Breast epithelium (tissue), 4 donors: ENCODE measurements at places on chromosomes 6 and 20.

- no peak for DNase-seq
These were observed 475.0 kb upstream of the SULF2 start for GRCh38 chr20:48260129-48260756.

GRCh38 chr6:163777716-163778115 is 363.2 kb downstream of the QKI start:
- no peak for DNase-seq

DNA sequence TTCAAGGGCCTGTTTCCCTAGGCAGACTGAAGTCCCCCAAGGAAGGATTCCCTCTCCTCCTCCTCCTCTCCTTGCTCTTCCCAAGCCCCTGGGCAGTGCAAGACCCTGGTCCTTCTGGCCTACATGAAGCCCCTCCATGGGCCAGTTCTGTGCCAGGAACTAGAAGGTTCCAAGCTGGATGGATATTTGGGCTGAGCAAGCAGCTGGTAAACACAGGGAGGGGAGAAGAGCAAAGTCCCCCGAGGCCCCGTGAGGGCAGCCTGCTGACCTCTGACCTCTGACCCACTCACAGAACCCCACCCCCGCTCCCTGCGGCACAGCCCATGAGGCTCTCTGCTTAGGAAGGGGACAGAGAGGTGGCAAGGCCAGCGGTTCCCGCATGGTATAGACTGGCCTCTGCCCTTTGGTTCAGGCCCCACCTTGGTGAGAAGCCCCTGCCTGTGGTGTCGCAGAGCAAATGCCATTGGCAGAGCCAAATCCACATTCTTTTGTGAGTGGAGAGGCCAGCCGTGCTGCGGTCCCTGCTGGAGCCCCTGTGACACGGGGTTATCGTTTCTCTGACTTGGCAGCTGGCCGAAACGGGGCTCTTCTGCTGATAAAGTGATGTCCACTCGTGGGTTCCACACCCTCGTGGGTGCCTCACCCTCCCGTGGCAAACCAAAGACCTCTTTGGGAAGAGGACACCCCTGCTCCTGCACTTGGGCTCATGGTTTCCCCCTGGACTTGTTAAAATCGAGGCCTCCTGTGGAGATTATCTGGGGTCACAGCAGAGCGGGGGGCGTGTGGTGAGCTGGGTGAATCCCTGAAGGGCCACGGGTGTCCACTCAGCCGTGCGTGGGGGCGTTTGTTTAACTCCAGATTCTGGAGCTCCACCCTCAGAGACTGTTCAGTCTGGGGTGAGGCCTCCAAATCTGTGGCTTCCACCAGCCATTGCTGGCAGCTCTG is 2.1 kb upstream of the CHRNA4 start:
- DNase-seq: no peak

GRCh38 chr20:41223112-41223511 is 85.8 kb downstream of the PLCG1 start:
- no peak for DNase-seq

DNA sequence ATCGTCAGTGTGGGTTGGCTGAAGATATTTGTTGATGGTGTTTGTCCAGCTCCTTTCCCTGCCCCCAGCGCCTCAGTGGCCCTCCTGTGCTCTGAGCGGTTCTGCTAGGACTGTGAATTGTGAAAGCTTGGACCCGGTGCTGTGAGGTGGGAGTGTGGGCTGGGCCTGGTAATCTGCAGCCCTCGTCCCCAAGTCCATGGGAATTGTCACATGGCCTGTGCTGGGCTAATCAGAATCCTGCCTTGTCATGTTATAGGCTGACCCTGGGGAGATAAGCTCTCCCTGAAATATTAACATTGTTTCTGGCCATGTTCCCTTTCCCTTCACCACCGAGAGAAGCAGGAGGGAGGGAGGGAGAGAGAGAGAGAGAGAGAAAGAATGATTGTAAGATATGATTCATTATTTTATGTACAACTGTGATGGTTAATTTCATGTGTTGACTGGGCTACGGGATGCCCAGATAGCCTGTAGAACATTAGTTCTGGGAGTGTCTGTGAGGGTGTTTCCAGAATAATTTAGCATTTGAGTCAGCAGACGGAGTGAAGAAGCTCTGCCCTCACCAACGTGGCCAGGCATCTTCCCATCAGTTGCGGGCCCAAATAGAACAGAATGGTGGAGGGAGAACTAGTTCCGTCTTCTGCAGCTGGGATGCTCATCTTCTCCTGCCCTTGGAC is 62.4 kb downstream of the TFAP2C start:
- DNase-seq: no peak

DNA sequence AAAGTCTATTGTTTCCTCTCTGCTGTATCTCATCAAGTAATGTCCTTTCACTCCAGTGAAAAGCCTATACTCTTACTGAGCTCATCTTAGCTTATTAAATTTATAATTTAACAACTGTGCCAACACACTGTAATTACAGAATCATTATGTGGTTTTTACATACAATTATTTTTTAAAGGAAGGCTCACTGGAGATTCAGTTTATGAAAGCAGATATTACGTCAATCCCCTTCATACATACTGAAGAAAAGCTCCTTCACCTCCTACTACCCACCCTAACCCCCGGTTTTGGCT is 28.1 kb downstream of the ARHGAP18 start:
- DNase-seq: no peak

GRCh38 chr20:49115564-49115963 is 69.5 kb downstream of the CSE1L start:
- DNase-seq: no peak

- no peak for DNase-seq
These were observed 16.4 kb downstream of the SLCO4A1 start for GRCh38 chr20:62658593-62659178.

DNA sequence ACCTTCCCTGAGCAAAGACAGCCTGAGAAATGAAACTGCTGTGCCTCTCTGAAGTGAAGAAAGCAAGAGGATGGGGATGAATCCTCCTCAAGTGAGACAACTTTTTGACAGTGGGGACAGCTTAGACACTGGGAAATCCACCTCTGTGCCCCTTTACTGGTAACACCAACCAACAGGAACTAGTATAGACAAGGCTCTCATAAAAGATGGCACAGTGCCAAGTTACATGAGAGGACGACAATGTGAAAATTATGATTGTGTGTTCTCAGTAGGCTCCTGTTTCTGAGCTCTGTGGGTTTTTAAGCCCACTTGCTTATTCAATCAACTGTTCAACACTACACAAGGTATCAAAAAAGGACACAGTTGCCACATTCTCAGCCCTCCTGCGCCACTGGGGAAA is 41.6 kb upstream of the LYRM2 start:
- no peak for DNase-seq
